ENCODE measurements at places on chromosomes 5 and 9.
A peak's percentile ranks its signal among the peaks of the same experiment; 100 is the strongest.

GRCh38 chr5:127585661-127586060 lies 63.2 kb upstream of the CTXN3 start:
- no peak for DNase-seq

GRCh38 chr9:20561531-20561930 lies 60.8 kb downstream of the MLLT3 start:
- no peak for DNase-seq

DNA sequence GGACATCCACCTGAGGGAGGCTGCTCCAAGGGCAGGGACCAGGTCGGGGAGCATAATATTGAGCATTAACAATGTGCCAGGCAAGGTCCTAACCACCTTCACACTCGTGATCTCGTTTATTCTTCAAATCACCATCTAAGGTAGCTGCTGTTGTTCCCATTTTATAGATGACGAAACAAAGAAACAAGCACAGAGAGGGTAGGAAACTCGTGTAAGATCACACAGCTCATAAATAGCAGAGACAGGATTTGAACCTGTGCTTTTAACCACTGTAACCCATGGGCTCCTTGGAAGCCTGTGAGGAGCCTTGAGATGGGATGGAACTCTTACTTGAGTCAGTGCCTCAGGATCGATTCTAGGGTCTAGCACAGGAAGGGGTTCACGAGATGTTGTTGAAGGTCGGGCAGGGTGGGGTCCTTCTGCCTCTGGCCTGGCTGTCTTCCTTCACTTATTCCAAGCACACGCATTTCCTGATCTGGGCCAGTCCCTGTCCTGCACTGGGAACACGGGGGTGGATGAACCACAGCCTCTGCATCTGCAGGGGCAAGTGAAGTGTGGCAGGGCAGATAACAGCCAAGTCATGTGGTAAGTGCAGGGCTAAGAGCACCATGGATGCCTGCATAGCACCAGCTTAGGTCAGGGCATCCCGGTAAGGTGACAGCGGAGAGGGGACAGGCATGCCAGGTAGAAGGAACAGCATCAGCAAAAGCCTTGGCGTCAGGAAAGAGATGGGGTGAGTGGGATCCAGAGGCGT lies 188.1 kb downstream of the MELK start:
- no peak for DNase-seq

- no peak for DNase-seq
These were observed 523.5 kb downstream of the CDH12 start for GRCh38 chr5:22329683-22330082.

DNA sequence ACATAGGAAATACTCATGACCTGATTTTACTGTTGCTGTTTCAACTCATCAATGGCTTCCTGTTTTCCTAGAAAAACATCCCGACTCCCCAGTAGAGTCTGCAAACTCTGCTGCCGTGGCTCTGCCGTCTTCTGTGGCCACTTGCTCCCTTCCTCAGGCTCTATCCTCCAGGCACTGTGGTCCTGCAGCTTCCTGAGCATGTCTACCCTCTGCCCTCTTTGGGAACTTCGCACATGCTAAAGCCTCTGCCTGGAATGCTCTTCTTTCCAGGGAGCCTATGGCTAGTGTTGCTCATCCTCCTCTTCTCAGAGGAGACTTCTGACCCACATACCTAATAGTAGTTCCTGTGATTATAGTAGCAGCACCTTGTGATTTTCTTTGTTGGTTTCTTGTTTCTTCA lies 256.9 kb downstream of the MAN2A1 start:
- DNase-seq, result no peak

DNA sequence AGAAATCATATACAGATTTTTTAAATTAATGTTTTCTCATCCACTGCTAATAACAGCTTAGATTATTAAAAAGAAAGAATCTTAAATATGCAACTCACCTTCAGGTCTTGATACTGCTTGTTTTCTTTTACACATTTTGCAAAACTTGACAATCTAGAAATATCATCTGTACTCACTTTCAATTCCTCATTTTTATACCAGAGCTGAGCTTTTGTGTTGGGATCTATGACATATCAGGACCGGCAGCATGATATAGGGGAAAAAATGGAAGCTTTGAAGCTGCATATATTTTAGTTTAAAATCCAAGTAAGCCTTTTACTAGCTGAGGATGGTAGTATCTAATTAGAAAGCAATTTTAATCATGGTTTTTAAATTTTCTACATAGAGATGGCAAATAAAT lies 75.7 kb upstream of the SMARCA2 start:
- DNase-seq, result no peak

DNA sequence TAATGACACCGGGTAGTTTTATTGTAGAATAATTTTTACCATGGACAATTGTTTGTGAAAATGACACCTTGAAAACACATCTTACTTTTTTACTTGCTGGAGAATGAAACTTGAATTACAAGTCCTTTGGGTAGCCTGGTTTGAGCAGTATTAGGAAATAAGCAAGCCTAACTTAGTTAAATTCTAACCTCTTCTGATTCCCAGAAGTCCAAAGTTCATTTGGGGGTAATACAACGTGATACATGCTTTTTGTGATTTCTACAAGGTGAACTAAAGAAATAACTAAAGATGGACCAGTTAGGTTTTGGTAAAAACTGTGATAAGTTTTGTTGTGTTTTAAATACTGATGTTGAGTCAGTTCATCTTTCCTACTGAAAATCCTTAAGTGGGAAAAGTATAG lies 135.4 kb upstream of the DMRT1 start:
- no peak for DNase-seq

DNA sequence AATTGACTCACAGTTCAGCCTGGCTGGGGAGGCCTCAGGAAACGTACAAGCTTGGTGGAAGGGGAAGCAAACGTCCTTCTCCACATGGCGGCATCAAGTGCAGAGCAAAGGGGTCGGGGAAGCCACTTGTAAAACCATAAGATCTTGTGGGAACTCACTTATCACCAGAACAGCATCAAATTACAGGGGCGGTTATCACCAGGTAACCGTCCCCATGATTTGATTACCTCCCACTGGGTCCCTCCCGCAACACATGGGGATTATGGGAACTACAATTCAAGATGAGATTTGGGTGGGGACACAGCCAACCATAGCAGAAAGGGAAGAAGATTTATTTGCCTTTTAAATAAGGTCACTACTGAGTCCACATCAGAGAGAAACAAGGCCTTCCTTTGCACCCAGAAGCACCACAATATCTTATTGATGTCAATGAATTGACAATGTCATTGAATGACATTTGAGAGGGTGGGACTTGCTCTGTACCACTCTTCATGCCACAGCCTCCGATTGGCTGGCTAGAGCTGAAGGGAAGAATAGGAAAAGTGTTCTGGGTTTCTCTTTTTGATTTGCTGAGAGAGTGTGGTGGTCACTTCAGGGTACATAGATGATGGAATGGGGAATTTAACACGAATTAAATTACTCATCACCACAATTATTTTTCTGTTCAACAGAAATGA lies 11.0 kb downstream of the SKP2 start:
- DNase-seq, result no peak

- DNase-seq, result no peak
These were observed 31.7 kb downstream of the SARDH start for GRCh38 chr9:133706307-133707050.

GRCh38 chr9:133063500-133064231 lies 1.9 kb downstream of the CEL start:
- DNase-seq, result no peak

GRCh38 chr5:9409413-9409960 lies 136.4 kb downstream of the SEMA5A start:
- DNase-seq, result no peak

- no peak for DNase-seq
These were observed 262.7 kb upstream of the KLF9 start for GRCh38 chr9:70677055-70677735.

DNA sequence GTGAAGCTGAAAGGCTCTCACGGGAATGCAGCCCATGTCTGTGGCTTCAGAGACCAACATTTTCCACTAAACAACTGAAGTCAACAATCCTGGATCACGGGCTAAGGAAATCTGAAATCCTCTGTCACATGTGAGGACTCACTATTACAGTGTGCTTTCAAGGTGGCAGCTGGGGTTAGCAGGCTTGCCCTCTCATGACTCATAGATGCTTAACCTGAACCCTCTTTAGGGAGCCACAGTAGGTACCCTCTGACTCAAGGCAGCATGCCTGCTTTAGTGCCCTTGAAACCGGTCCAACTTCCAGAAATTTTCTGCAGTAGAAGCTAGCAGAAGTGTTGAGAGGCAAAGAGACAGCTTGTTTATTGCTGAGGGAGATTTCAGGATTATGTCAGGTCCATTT lies 232.5 kb downstream of the GABRB2 start:
- DNase-seq, result no peak

DNA sequence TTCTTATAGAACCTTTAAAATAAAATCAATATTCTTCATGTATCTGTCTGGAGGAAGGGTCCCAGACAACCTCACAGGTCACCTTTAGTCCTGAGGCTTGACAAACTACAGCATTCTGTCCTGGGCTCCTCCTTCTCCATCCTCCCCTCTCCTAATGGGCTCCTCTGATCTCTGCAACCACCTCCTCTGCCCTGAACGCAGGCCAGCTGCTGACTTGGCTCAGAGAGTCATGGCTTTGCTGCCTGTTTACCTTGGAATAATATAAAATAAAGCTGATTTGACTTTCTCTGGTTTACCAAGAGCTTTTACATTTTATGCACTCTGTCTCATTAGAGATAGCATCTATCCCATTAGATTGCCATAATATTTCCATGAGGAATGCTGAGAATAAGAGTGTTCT lies 159.4 kb downstream of the SEMA6A start:
- DNase-seq, result no peak

GRCh38 chr5:179731791-179732411 lies 721 bp upstream of the MAML1 start:
- DNase-seq, result peak; percentile 61

DNA sequence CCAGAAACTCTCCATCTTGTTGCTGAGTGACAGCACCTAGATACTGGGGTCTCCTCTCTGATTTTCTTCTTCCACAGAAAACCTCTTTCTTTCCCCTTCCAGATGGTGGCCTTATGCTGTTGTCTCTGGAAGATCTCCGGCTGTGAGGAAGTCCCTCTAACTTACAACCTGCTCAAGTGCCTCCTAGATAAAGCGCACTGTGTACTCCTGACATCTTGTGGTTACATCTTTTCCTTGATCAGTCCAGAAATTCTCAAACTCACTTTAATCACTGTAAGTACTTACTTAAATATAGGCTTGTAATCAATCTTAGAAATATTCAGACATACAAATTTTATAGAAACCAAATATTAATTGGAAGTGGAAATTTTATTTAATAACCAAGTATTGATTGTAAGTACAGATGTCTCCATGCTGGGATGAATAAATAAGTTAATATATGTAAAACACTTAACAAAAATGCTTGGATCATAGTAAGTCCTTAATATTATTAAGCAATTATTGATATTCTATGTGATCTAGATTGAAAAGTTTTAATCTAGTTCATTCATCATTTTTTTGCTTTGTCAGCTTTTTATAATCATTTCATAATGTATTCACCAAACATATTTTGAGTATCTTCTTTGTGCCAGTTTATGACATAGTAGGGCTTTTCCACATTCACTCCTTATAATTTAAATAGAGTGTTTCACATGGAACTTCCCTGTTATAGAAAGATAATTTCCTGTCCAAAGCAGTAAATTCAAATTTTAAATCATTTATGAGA lies 1381.4 kb upstream of the CDH6 start:
- no peak for DNase-seq

DNA sequence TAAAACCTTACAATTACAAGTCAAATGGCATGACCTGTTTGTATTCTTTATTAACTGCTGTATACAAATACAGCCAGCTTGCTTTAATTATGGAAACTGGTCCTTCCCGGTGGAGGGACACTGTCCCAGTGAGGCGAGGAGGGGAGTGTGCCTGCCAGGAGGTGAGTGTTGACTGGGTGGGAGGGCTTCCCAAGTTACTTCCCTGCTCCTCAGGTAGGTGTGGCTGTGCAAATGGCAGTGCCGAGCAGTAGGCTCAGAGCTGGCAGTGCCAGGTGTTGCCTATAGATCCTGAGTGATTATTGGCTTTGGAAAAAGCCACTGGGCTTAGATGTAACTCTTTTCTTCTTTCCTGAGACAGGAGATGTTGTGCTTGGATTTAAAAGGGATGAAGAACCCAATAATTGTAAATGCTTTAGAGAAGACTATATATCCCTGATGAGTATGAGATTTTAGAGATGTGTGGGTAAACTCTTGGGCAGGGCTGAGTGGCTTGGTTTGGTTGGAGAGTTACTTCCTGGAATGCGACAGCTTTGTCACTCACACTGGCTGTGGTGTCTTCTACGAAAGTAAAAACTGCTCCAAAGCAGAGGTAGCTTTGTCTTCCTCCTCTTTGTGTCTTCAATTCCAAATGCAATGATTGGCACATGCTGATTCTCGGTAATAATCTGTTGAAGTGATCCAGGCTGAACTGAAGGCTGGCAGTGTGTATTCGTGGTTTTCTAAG lies 43.7 kb downstream of the GLRX start:
- no peak for DNase-seq

- DNase-seq, result no peak
These were observed 110.9 kb downstream of the GRIA1 start for GRCh38 chr5:153601377-153601776.

- no peak for DNase-seq
These were observed 60.3 kb upstream of the NEK6 start for GRCh38 chr9:124197177-124198095.

DNA sequence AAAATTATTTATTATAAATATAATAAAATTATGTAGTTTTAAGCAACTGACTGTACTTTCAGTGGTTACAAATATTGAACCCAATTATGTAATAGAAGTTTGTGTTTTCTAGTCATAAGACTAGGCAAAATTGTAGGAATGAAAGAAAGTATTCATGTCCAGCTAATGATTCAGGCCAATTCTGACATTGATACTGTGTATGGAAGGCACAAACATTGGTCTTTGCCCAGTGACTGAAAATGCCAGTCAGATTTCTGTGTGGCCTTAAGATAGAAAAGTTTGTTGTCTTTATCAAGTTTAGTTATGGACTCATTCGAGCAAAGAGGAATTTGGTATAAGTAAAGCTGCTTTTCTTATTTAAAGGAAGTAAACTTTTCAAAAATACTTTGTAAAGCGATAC lies 60.3 kb downstream of the SLC12A2 start:
- DNase-seq, result no peak

DNA sequence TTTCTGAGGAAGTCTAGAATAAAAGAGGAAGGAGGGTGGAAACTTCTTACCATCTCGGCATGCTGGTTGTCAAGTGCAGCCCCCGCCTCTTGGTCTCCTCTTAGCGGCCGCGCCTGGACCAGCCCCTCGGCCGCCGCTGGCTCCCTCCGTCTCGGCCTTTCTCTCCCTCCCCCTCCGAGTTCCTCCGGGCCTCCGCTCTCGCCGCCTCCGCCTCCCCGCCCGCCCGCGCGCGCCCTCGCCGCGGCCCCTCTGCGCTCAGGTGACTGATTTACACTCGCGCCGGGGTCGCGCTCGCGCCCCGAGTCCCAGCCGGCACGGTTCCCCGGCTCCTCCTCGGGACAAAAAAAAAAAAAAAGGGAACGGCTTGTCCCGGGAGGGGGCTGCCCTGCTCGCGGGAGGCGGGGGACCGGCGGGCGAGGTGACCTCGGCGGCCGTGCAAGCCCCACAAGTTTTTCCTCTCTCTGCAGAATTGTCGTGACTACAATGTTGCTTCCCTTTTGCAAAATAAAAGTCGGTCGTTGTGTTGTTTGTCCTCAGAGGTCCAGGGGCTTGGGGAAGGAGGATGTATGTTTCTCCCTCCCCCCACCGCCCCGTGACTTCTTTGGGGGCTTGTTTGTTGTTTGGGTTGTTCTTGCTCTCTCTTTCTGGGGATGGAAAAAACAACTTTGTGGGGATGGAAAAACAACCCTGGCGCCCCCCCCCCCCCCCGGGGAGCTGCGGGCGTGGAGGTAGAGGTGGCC lies at the start of gene BNC2:
TSS of gene BNC2 (minus strand) at position 75 of the 740 bp plus-strand sequence. CDS start at position 53, 22 bp downstream.
- DNase-seq, result peak; percentile 24

Measured in NCI-H2227 treated with DMSO at 0.1 percent for 48 hours (cell line).